ENCODE measurements at places on chromosomes 6 and 20.

DNA sequence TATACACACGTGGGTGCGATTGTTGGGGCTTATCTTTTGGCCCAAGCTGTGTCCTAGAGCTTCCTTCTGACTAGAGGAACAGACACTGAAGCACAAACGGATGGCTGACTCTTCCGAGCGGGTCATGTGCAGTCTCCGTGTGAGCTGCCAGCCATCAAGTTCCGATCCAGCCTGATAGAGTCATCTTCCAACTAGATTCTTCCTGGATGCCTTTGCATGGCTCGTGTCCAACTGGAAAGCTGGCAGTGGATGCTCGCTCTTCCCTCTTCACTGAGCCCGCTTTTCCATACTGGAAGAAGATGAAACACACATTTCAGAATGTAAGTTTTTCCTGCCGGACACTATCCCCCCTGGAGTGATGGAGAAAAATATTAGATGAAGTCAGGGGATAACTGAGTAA lies 148.1 kb downstream of the SCML4 start:
- DNase-seq, result no peak

DNA sequence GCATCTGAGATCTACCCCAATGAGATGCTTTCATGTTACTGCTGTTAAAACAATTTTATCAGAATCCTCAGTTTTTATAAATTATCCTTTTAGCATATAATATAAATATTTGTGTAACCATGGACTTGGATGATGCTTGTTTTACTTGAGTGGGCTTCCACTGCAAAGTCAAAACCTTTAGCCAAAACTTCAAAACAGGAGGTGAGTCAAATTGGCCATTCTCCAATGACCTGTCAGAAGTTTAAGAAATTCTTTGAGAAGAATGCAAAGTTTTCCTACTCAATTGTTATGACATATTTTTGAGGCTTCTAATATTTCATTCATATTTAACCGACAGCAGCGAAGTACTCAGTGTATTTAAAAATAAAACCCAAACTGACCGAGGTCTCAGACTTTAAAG lies 507.9 kb downstream of the EYS start:
- DNase-seq, result no peak

DNA sequence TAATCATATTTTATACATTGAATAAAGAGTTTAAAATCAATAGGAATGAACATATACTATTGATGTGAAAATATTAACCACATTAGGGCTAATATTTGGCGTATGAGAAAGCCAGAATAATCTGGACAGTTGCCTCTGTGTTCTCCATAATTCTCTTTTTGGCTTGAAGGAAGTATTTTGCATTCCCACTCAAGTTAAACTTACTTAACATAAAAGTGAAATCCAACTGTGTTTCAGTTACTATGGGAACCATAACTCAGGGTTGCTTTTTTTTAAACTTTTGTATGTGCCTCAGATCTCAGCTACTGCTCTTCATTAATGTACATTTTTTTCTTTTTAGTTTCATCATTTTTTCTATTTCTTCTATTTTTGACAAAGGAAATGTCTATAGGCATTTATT lies 479.8 kb downstream of the NKAIN2 start:
- no peak for DNase-seq

DNA sequence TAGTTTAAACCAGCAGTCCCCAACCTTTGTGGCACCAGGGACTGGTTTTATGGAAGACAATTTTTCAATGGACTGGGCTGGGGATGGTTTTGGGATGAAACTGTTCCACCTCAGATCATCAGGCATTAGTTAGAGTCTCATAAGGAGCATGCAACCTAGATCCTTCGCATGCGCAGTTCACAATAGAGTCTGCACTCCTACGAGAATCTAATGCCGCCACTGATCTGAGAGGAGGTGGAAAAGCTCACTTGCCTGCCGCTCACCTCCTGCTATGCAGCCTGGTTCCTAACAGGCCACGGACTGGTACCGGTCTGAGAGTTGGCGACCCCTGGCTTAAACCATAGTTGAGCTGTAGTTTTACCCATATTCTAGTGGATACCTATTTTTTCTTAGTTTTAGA lies 154.6 kb downstream of the SLC35F1 start:
- DNase-seq, result no peak

GRCh38 chr6:38498805-38499445 lies 140.8 kb downstream of the BTBD9 start:
- DNase-seq, result no peak

GRCh38 chr6:43873806-43874714 lies 104.0 kb downstream of the VEGFA start:
- no peak for DNase-seq

DNA sequence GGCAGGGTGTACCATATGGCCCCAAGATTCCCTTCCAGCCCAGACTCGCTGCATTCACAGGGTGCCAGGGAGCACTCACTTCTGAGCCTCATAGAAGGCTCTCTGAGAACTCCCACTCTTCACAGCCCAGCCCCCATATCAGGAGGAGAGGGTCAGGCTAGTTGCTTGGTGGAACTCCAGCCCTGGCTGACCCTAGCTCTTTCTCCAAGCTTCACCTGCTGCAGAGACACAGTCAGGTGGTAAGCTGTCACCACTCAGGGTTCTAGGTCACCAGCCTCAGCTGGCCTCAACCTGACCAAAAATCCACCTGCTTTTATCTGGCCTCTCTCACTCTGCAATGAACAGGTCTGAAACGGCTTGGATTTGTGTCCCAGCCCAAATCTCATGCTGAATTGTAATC lies 162.7 kb upstream of the MLN start:
- no peak for DNase-seq

- no peak for DNase-seq
These were observed 803 bp downstream of the MICB start for GRCh38 chr6:31498748-31499147.

DNA sequence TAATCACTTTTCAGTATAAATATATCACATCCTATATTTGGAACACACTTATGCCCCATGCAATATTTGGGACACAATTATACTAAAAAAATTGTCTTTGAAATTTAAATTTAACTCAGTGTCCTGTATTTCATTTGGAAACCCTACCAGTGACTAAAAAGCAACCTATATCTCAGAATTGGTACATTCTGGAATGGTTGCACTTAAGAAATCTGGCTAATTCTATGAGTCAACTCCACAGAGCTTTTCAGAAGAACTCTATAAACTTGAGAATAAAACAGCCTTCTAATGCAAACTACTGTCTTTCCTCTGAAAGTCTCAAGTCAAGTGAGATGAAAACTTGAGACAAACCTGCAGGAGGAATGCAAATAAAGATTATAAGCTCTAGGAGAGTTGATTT lies 320.2 kb downstream of the MAFB start:
- no peak for DNase-seq

- no peak for DNase-seq
These were observed 29.4 kb downstream of the RING1 start for GRCh38 chr6:33237741-33238140.

DNA sequence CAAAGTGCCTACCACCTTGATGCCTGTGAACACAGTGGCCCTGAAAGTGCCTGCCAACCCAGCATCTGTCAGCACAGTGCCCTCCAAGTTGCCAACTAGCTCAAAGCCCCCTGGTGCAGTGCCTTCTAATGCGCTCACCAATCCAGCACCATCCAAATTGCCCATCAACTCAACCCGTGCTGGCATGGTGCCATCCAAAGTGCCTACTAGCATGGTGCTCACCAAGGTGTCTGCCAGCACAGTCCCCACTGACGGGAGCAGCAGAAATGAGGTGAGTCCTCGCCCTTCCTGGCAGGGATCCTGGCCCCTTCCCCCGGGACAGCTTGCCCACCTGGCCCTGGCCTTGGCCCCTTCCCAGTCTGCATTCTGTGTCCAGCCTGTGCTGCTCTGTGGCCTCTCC lies 17.9 kb downstream of the MAVS start:
- DNase-seq, result no peak
